ENCODE measurements at places on chromosomes 3 and 15.

- DNase-seq: no peak
Observed at GRCh38 chr15:80151576-80151975, 1.2 kb upstream of the FAH start.

DNA sequence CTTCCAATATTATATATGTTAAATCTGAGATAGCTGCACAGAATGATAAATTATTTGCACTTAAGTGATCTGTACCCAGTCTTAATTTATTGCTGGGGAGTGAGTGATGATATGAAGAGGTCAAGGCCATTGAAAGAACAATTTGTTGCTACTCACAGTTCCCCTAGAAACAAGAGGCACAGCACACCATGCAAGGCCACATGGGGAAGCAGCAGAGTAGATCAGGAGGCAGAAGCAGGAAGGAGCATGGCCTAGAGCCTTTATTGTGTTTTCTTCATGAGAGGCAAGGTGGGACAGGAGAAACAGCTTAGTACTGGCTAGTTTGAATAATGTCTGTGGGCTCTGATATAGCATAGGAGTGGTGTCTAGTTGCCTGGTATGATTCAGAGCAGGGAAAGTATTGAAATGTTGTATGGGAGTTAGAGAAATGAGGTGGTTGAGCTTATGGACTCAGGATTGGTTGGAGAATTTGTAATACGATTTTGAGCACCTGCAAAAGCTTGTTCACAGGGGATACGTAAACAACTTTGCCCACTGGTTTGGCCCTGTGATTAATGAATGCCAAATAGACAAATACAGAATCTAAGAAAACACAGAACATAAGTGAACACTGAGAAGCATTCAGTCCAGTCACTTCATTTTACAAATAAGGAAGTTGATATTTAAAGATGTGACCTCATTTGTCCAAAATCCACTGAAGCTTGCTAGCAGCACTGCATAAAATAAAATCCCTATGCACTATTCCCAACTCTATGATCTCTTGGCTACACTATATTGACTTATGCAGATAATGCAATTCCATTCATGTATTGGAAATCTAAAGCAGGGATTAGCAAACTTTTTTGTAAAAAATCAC lies 71.7 kb downstream of the TMCO5A start:
- peak; percentile 28 for DNase-seq

DNA sequence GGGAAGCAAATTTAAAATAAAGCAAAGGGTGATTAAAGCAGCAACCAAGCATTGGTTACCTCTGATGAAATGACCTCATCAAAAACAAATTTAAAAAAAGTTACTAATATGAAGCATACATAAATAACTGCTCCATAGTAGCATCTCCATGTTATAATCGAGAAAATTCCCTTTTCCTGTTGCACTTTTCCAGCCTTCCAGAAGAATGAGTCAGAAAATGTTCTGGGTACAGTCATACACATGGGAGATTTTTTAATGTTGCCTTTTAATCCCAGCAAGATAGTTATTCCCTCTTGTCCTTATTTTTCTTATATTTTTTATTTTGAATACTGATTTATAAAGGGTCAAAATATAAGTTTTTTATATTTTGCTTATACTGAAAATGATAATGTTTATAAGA lies 2.6 kb upstream of the TMCO5A start:
- DNase-seq: no peak

- no peak for DNase-seq
Observed at GRCh38 chr3:62098646-62099365, 274.5 kb downstream of the FEZF2 start.

GRCh38 chr3:124832782-124833709 lies 54.1 kb downstream of the ITGB5 start:
- no peak for DNase-seq

Data from hematopoietic multipotent progenitor cell treated with erythropoietin and hydrocortisone succinate and interleukin-3 and kit ligand, for 4 days (in vitro differentiated cells).